A172 (cell line): ENCODE measurements at places on chromosomes 16 and 17. TPM values are rescaled to one million over a fixed set of nuclear protein-coding genes. Genes with fewer than 3 reads are reported as not detected.

- DNase-seq: no peak
Measured at GRCh38 chr17:4872786-4873185, 26.6 kb upstream of the C17orf107 start.

Gene MEIOB
- total RNA-seq: 0.38 TPM in 1 of 2 replicates, not detected in the other

Gene MT1G
- total RNA-seq: not detected in 2 replicates

GRCh38 chr17:34051046-34051445 lies 204.0 kb upstream of the CCL2 start:
- DNase-seq: no peak

DNA sequence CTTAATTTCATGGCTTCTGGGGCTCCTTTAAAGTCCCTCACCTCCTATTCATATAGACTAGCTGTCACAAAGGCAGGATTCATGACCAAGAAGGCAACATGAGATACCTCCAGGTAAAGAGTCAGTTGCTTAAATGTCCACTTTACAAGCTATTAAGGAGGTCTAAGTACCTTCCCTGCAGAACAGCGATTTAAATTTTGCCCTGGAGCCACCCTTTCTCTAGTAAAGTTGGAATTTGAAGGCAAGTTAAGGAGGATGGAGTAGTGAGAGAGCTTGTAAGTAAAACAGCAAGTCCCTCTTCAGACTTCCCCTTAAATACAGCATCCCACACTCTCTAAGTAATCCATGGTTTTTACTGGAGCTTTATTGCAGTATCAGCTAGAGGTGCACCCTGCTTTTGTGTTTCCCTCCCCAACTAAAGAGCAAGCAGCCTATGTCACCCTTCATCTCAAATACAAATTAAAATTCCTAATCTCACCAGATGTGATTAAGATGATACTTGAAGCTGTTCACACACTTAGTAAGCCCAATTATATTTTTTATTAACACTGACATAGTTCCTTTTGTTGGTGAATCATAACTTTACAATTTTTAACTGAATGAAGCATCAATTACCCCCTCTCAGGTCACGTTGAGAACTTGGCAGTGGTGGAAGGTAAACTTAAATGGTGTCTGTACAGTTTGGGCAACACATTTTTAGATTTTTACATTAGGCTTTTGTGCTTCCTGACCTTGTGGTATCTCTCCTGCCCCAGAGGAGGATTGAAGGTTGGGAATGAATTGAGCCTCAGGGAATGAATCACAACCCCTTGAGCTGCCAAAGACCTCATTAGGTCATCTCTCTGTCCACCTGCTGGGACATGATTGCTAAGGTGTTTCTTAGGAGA lies 108.9 kb downstream of the TANGO6 start:
- DNase-seq: peak; percentile 94

DNA sequence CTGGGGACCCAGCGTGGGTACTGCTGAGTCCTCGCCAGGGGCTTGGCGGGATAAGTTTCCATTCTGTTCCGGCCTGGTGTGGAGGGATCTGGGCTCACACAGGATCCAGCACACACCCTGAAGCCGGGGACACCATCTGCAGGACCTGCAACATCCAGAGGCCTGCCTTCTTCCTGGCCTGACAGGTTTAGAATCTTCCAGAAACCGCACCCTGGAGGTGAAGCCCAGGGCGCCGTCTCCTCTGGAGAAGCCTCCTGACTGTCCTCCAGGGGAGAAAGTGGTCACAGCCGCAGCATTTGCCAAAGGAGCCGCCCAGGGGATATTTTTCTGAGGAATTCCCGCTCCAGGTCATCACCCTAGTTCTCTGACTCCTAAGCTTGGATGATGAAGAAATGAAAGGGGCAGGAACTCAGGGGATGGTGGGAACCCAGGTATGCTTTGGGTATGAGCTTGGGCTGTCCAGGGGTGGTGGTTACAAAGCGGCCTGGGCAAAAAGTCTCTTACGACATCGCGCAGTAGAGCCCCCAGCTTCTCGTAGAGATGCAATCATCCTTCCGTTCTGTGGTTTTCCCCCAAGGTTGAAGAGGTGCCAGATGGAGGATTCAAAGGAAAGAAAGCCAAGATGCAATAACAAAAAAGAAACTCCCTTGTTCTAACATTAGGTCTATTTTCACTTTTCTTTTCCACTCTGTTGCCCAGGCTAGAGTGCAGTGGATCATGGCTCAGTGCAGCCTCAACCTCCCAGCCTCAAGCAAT lies 9.1 kb upstream of the CRISPLD2 start:
- peak; percentile 85 for DNase-seq

DNA sequence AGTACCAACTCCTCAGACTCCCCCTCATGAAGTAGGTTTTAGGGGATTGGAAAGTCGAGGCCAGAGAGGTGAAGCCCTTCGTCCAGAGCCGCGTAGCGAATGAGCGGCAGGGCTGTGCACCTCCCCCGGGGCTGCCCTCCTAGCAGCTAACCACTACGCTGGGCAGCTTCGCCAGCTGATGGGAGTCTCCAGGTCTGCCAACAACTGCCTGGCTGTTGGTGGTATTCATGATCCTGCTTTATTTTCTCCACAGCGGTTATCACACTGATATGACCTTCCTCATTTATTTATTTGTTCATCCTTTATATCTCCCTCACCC lies 773 bp upstream of the NETO2 start:
- DNase-seq: no peak

DNA sequence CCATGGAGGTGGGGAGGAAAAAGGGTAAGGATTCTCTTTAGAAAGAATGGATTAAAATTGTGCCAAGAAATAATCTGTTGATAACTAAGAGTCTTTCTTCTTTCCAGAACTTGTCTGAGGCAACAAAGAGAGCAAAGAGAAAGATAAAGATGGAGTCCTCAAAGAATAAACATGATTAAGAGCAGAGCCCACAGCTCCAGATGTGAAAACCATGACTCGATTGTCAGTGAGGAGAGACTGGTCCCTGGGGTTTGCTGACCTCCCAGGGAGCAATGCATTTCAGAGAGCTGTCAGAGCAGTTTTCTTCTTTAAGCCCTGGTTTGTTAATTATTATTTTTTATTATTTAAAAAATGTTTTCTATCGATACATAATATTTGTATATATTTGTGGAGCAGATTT lies 74.6 kb downstream of the TMEM100 start:
- no peak for DNase-seq

GRCh38 chr16:86761111-86762031 lies 183.0 kb downstream of the FOXL1 start:
- peak; percentile 74 for DNase-seq
